ENCODE measurements at places on chromosomes 1 and 21.

DNA sequence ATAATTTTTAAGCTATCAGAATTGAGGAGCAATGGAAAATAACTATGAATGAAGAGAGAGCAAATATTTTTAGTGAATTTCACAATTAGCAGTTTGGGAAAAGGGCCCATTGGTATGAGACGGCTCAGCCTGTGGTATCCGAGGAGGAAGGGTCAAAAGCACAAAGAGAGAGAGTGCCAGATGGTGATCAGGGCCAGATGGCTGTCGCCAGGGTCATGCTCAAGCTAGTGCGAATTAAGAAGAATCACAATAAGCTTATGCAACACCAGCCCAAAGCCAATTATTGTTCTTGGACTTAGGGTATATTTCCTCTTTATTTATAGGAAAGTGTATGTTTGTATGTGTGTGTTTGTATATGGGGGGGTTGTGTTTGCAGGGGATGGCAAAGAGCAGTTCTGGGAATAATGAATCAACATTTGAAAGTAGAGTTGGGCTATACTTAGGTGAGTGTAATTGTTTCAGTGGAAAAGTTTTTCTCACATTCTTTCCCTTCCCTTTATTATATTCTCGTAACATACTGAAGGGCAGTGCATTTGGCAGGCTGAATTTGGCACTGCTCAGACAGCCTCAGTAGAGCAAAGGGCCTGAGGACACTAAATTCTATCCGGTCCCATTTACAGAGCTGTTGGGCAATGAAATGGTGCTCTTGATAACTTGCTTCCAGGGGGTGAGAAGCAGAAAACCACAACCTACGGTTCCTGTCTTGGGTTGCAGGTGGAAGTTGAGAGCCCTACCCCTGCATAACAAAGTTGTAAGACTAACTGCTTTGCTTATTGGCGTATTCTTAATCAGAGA lies 19.5 kb upstream of the DDR2 start:
- DNase-seq, result no peak

GRCh38 chr1:47696737-47697441 lies 259.0 kb downstream of the FOXD2 start:
- no peak for DNase-seq

DNA sequence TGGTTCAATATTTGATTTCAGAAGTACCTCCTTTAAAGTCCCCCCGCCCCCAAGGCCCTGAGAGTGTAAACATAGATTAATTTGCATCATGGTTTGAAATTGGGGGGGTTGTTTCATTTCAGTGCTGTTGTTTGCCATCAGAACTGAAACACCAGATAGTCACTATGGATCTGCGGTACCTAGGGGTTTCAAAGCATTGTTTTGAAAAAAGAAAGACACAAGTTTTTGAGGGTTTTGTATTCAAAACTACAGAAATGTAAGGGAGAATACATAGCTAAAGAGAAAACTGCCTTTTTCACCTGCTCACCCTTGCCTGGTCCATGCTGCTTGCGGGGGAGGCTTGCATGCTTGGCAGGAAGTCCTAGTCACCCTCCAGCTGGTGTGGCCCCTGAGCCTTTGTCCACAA lies 59.3 kb downstream of the ACP6 start:
- no peak for DNase-seq

GRCh38 chr1:99363531-99363930 lies 99.2 kb downstream of the PLPPR4 start:
- no peak for DNase-seq

- no peak for DNase-seq
Observed at GRCh38 chr1:22239378-22239777, 96.5 kb upstream of the WNT4 start.

GRCh38 chr1:162364498-162364897 lies 12.2 kb downstream of the SPATA46 start:
- no peak for DNase-seq

- no peak for DNase-seq
Observed at GRCh38 chr1:44246806-44247205, 33.5 kb downstream of the DMAP1 start.

- no peak for DNase-seq
Observed at GRCh38 chr1:54160351-54160750, 7.6 kb upstream of the CDCP2 start.

DNA sequence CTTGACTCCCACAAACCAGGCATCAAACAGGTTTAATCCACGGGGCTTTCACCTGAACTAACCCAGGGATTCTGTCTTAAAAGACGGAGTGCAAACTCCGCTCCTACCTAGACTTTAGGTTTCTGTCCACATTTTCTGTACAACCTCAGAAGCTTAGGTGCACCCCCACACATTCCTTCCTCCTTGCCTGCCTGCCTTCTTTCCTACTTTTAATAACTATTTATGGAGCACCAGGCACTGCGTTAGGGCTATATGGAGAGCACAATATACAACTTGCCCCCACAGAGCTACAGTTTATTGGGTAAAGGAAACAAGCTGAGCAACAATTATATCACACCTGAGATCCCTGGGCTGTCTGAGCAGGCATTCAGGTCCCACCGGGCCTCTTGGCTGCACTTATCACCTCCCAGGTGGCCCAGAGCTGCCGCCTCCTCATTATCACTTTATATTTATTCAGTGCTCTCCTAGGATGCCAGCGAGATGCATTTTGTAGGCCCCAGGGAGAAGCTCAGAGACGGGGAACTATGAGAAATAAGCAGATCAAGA lies 64.1 kb downstream of the DNTTIP2 start:
- DNase-seq, result no peak

DNA sequence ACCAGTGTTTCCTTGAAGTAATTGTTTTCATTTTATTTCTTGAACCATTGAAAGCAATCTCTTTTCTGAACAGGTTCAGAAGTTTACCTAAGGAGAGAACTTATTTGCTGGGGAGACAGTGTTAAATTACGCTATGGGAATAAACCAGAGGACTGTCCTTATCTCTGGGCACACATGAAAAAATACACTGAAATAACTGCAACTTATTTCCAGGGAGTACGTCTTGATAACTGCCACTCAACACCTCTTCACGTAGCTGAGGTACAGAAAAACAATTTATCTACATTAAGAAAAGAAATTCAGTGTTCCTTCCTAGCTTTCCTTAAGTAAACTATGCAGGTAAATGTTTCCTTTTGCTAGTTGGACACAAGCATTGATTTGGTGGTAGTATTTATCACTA lies 27.4 kb downstream of the AGL start:
- no peak for DNase-seq

- peak; percentile 22 for DNase-seq
Observed at GRCh38 chr1:156961709-156962108, 41.3 kb downstream of the LRRC71 start.

GRCh38 chr21:22728091-22728490 lies 1729.9 kb downstream of the NCAM2 start:
- DNase-seq, result no peak

DNA sequence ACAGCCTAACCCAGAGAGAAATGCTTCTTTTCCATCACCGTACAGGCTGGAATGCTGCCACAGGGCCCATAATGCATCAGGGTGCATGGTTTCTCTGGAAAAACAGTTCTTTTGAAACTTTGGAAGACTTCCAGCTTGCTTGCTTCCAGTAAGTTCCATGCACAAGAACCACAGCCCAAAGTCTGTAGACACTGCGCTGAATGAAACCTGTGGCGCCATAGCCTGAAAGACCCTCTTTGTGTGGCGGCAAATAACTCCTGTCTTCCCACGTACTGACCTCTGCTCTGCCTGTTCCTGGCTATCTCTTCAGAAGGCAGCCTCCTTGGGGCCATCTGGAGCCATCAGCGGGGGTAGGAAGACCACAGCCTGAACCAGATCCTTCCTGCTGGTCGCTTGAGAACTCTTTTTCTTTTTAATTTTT lies 15.1 kb downstream of the MIIP start:
- no peak for DNase-seq

DNA sequence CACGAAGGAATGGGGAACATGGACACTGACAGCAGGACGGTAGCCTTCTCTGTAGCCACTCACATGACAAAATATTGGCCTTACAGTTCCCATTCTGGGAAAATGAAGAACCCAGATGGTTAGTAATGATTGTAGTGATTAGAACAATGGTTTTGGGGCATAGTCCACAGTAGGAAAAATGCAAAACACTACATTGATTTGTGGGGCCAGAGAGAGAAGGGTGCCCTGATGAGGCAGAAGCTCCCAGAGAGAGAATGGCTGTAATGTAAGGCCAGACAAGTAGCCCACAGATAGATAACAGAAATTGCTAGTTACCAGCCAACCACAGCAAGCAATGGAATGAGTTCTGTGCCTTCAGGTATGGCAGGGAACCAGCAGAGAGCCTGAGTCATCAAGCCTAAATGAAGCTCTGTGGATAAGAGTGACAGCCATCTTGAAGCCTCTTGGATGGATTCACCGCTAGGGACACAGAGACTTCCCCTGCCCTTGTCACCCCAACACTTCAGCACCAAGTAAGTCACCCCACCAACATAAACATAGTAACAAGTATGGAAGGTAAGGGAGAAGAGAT lies 206.1 kb downstream of the BACH1 start:
- DNase-seq, result no peak

DNA sequence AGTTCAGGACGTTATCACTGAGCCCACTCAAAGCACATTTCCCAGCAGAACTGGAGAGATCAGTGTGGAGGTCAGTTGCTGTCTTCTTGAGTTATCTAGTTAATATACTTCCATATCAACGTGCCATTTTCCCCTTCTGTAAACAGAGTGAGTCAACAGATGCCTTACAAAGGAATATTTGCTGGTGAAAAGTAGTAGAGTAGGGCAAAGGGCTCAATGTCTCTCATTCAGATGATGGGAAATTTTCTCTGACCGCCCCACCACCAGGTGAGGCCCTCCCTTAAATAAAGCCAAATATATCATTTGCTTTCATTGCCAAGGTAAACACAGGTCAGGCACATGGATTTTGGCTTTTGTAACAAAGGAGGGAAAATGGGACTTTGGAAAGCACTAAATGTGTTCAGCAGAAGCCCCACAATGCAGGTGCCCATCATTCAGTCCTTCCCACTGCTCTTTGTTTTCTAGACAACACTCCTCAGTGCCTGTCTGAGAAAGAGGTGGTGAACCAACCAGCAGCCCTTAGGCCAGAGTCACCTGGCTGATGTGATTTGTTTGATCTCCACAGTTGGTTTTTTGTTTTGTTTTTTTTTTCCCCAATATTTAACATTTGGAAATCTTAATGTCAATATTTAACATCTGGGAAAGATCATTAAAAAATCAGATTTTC lies 40.5 kb upstream of the SAMD13 start:
- DNase-seq, result no peak

DNA sequence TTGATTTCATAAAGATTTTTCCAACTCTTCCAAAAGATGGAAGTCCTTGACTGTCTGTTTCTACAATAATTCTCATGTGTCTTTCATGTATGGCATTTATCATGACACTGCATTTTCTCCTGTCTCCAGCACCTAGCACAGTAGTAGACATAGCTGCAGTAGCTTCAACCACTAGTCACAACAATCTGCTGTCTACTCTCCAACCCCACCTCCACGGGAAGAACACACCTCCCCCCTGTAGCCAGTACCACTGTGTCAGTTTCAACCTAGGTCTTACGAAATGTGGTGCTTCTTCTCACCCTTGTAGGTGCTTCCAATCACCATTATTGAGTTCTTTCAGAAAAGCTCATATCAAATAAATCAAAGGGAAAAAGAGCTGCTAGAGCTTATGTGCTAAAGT lies 425.1 kb upstream of the ADAMTS5 start:
- no peak for DNase-seq

- DNase-seq, result no peak
Observed at GRCh38 chr1:66239834-66240233, 294.1 kb upstream of the SGIP1 start.

Data from activated CD4-positive, alpha-beta T cell treated with anti-CD3 and anti-CD28 coated beads, Interleukin-2, amount 50 U/mL, for 1 hour (primary cell).